PC-9 (cell line): ENCODE measurements at places on chromosomes 16 and 17. TPM values are rescaled to one million over a fixed set of nuclear protein-coding genes. Genes with fewer than 3 reads are reported as not detected.

DNA sequence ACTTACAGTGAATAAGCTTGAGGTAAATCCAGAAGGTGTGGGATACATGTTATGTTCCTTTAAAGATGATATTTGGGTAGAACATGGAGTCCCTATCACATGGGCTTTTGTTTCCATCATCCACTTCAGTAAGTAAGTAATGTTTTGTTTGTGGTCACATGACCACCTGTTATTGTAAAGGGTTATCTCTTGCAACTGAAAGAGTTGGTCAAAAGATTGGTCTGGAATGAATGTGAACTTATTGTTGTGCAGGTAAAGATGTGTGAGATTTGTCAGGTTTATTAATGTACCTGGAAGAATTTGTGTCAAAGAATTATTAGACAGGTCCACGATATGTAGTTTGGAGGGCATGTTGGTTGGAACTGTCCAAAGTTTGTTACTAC, 1.6 kb downstream of the OMG start:
- DNase-seq: no peak

DNA sequence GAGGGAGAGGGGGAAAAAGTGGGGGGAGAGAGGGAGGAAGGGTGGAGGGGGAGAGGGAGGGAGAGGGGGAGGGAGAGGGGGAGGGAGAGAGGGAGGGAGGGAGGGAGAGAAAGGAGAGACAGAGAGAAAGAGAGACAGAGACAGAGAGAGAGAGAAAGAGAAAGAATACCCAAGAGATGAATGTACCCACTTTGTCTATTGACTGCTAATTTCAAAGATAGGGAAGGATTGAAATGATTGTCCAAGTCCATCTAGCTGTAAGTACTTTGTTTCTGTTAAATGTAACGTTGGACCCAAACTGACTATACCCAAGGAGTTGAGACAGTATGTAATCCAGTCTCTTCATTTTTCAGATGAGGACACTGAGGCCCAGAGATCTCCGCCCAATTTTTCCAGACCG, 374.9 kb downstream of the GRIN2A start:
- DNase-seq: no peak

The USP6 gene
- total RNA-seq: 0.11 TPM in 1 of 2 replicates, not detected in the other

- no peak for DNase-seq
These were observed 74.7 kb downstream of the BMERB1 start for GRCh38 chr16:15509051-15509592.

The NPIPB13 gene
- 24.6 and 30.6 TPM in 2 replicates for total RNA-seq

- peak; percentile 59 for DNase-seq
These were observed 50.8 kb downstream of the PITPNM3 start for GRCh38 chr17:6505425-6506142.

DNA sequence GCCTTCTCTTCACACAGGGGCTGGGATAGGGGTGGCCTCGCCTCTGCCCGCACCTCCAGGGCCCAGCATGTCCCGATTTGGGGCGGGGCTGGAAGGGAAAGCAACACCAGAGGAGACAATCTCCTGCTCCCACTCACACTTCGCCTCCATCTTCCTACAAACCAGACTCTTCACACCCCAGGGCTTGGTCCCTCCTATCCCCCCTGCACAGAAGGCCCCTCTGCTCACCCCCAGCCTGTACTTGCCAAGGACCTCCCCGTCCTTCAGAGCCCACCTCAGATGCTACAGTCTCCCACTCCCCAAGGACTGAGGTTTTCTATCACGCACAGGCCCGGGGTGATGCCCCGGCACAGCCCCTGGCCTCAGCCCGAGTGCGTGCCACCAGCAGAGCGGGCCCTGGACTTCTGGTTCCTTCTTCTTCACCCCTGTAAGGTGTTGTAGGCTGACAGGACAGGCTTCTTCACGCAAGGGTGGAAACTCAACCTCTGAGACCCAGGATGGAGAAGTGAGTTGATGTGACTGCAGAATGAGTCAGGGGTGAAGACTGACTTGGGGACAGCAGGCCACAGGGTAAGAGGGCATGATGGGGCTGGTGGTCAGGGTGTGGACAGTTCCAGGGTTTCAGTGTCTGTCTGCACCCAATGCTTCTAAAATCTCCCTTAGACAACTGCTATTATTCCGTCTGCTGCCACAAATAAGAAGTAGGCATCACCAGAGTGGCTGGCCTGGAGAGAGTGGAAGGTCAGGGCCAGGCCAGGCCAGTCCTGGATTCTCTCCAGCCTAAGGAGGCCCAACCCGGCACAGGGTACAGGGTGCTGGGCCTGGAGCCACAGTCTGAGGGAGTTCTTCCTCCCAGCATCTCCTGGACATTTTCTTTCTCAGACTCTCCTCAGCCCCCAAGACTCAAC, 2.5 kb downstream of the ITGAE start:
- DNase-seq: no peak

The UBALD1 gene
- 58.4 and 68.7 TPM in 2 replicates for total RNA-seq

GRCh38 chr16:50266337-50267091, at the start of gene ADCY7:
TSS of gene ADCY7 (plus strand) at chr16:50266551. CDS start at chr16:50288180, 21,629 bp downstream.
- DNase-seq: peak; percentile 66

The STH gene
- total RNA-seq: not detected in 2 replicates

- no peak for DNase-seq
These were observed at the start of gene TMEM204 for GRCh38 chr16:1533443-1533951. TSS of gene TMEM204 (plus strand) at chr16:1533666. CDS start at chr16:1534276, 610 bp downstream.

The ZSCAN10 gene
- total RNA-seq: 0.23 TPM in 1 of 2 replicates, not detected in the other

DNA sequence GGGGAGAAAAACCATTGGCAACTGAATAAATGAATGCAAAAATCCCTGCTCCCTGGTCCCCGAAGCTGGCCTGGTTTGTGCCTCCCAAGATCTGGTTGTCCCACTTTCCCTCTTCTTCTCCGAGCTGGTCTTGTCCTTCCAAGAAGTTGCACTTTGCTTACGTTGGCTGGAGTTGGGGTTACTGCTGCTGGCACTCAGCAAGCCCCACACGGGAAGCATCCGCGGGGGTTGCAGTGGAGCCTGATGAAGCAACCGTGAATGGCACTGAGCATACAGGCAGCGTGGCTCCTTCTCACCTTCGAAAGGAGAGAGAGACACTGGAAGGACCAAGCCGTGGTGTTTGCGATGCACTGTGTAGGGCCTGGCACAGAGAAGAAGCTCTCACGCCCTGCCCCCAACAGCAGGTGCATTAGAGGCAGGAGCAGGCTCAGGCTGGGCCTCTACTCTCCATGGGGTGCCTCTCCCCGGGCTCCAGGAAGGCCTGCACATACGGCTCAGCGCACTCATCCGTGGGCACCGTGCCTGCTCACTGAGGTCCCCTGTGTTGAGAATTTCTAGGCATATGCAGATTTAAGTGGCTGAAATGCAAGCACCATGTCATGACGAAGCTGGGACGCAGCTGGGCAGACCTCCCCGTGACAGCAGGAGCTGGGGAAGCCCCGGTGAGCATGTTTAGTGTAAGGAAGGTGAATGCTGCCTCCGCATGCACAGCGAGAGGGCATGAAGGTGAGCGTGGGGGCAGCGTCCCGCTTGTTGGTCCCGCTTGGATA, 12.1 kb downstream of the CA5A start:
- no peak for DNase-seq

DNA sequence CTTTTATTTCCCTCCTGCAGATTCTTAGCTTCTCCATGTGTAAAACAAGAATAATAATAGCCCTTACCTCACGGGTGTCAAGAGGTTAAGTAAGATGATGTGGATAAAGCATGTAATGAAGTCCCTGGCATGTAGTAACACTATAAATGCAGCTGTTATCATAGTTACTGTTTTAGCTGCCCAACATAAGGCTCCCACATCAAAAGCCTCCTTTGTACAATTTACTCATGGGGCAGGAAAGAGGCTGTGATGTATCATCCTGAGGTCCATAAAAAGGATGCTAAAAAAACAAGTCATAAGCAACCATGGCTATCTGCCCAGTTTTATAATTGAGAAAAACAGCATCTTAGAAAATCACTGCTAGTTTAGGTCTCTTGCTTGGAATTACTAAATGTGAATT, 339.7 kb downstream of the CA10 start:
- no peak for DNase-seq

The EPN3 gene
- 15.6 and 22.8 TPM in 2 replicates for total RNA-seq

The RNF43 gene
- 0.33 TPM in 1 of 2 replicates, not detected in the other for total RNA-seq

- peak; percentile 65 for DNase-seq
These were observed at the start of gene DHX58 for GRCh38 chr17:42112552-42113176. TSS of gene DHX58 (minus strand) at chr17:42112714. CDS start at chr17:42111892, 822 bp downstream.

DNA sequence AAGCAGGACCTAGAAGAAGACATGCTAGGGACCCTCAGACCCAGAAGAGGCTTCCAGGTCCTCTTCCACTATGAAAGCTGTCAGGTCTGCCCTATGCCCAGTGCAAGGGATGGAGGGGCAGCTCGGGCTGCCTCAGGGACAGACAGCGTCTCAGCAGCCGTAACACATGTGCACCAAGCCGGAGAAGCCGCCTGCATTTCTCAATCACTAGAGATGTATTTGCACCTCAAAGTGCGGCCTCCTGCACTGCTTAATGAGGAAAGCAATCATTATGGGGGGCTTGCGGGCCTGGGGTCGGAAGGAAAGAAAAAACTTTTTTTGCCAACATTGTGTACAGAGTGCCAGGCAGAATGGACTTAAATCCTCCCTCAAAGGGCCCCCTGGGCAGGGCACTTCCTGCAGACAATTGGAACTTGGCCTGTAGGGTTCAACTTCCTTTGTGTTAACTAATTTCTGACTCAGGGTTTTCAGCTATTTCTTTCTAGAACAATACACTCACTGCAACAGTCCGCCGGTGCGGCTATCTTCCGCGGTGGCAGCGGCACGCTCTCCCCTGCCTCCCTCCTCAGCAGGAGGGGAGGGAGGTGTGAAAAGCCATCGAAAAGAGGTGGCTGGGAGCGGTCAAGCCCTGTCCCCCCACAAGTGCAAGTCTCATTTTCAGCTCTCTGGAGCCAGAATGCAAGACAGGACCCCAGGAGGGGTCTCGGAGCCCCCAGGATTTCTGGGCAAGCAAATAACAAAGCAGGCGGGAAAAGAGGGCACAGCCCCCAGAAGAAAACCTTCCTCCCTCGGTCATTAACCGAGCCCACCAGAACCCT, 101.2 kb downstream of the ZNF423 start:
- no peak for DNase-seq

GRCh38 chr16:65287307-65287706, 165.4 kb upstream of the CDH11 start:
- no peak for DNase-seq

DNA sequence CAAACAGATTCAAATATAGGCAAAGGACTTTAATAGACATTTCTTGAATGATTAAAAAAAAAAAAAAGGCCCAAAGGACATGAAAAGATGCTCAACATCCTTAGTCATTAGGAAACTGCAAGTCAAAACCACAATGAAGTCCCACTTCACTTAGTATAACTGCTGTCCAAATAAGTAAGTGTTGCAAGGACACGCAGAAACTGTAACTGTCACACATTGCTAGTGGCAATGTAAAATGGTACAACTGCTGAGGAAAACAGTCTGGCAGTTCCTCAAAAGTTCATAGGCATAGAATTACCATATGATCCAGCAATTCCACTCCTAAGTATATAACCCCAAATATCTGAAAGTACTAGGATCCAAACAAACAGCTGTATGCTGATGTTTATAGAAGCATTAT, 112.7 kb downstream of the BRIP1 start:
- DNase-seq: no peak

GRCh38 chr17:32311028-32311536, 30.9 kb downstream of the C17orf75 start:
- DNase-seq: no peak

GRCh38 chr16:85383836-85384832, 229.0 kb upstream of the GSE1 start:
- DNase-seq: no peak

DNA sequence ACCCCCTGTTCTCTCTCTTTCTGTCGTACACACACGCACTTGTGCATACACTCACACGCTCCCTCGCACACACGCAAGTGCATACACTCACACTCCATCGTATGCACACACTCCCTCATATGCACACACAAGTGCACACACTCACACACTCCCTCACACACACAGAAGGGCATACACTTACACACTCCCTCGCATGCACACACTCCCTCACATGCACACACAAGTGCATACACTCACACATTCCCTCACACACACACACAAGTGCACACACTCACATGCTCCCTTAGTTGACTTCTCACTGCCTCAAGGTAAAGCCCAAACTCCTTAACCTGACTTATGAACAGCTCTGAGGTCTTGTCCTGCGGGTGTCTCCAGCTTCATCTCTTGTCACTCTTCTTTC, 78.7 kb downstream of the NOG start:
- DNase-seq: no peak

The HSF5 gene
- total RNA-seq: not detected in 2 replicates

DNA sequence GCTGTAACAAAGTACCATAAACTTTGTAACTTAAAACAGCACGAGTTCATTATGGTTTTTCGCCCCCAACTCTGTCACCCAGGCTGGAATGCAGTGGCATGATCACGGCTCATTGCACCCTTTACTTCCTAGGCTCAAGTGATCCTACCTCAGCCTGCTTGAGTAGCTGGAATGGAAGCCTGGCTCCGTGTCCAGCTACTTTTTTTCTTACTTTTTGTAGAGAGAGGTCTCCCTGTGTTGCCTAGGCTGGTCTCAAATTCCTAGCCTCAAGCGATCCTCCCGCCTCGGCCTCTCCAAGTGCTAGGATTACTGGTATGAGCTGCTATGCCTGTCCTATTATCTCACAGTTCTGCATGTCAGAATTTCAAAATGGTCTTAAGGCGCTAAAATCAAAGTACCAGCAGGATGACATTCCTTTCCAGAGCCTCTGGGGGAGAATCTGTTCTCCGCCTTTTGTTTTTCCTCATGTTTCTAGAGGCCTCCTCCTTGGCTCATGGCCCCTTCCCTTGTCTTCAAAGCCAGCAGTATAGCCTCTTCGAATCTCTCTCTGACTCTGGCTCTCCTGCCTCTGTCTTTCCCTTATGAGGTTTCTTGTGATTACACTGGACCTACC, 10.1 kb upstream of the PRM1 start:
- DNase-seq: no peak
